ENCODE measurements at places on chromosomes 7 and 10.

GRCh38 chr7:131555552-131556052, 826 bp downstream of the PODXL start:
- no peak for DNase-seq

DNA sequence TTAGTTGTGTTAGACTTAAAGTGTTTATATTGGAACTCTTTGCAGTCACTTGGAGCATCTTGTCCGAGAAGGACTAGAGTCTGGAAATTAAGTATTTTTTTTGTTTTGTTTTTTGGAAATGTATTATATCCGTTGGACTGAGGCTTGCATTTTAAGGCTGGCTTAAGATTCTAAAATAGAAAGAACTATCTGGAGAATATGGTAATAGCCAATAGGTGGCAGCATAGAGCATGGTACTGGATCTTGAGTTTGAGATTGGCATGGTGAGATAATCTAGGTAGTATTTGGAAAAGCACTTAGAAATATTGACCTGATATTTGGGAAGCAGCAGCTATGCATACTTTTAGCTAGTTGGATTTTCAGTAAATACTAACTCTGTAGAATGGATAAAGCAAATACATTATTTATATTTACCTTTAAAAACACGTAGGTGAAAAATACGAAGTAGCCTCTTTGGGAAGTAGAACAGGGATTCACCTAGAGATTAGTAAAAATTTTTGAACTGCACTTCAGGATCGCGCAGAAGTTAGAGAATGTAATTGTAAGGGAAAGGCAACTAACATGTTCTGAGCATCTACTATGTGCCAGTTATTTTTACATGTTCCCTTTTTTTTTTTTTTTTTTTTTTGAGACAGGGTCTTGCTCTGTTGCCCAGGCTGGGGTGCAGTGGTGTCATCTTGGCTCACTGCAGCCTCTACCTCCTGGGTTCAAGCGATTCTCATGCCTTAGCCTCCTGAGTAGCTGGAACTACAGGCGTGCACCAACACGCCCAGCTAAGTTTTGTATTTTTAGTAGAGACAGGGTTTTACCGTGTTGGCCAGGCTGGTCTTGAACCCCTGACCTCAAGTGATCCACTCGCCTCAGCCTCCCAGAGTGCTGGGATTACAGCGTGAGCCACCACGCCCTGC, 78.6 kb downstream of the LCOR start:
- peak; percentile 24 for DNase-seq

GRCh38 chr10:21529032-21529910, 3.8 kb upstream of the SKIDA1 start:
- peak; percentile 28 for DNase-seq

DNA sequence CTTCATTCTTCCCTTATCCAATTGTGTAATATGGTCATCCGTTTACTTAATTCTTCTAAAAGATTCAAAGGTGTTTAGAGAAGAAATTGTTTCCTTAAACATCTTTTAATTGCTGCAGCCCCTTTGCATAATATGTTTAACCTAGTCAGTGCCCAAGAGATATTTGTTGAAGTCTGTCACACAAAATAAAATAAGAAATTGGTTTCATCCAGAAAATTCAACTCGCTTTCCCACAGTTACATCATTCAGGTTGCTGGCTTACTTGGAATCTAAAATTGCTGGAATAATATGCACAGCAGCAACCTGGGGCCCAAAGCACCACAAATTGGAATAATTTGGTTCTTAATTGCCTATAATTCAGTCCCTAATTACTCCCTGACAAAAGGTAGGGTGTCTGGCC, 155.1 kb upstream of the ETV1 start:
- no peak for DNase-seq

GRCh38 chr7:153510674-153511073, 541.5 kb upstream of the DPP6 start:
- DNase-seq = no peak

DNA sequence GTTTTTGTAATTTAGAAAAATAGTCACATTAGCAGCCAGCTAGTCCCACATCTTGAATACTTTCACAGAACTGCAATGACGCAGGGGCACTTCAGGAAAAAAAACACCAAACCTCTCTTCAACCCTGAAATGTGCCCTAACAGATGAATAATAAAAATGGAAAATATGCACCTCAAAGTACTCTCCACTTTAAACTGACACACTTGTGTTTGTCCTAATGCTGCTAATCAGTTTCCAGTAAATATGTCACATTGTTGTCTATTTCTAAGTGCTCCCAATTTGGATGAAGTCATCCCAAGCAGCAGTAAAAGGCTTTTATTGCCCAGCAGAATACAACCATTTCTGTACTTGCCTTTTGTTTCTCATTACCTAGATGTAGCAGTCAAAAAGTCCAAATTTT, 86.7 kb downstream of the PARD3 start:
- no peak for DNase-seq

GRCh38 chr10:88106366-88106765, 242.9 kb downstream of the PTEN start:
- no peak for DNase-seq

- no peak for DNase-seq
Measured at GRCh38 chr10:116056445-116057293, 216.3 kb downstream of the GFRA1 start.

GRCh38 chr10:82683945-82684344, 809.0 kb downstream of the NRG3 start:
- DNase-seq = no peak

DNA sequence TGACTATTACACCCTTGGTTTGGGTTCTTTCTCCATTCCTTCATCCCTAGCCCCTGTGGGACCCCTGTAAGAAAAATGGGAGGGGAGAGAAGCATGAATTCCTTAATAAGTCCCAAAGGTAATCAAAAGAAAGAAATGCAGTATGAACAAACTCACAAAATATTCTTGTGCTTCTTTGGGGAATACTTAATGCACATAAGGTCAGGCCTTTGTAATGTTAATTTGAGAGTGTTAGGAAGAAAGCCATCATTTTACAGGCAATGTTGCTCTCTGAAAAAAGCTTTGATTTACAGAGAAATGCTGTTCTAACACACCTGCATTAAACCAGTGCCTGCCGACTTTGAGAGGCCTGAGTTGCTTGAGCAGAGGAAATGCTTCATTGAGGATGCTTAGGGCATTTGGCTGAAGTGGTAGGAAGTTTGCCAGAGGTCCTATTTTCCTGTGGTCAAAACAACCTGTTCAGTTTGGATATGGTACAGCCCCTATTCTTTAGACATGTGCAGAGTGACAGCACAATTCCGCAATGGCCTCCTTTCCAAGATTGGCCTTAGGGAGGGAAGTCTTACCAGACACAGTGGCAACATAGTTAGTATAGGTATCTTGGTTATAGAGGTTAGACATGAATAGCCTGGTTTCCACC, 643.4 kb downstream of the AUTS2 start:
- no peak for DNase-seq

GRCh38 chr7:116325517-116325916, 115.2 kb downstream of the TES start:
- no peak for DNase-seq

GRCh38 chr10:108052981-108053380, 888.5 kb upstream of the SORCS1 start:
- peak; percentile 53 for DNase-seq

DNA sequence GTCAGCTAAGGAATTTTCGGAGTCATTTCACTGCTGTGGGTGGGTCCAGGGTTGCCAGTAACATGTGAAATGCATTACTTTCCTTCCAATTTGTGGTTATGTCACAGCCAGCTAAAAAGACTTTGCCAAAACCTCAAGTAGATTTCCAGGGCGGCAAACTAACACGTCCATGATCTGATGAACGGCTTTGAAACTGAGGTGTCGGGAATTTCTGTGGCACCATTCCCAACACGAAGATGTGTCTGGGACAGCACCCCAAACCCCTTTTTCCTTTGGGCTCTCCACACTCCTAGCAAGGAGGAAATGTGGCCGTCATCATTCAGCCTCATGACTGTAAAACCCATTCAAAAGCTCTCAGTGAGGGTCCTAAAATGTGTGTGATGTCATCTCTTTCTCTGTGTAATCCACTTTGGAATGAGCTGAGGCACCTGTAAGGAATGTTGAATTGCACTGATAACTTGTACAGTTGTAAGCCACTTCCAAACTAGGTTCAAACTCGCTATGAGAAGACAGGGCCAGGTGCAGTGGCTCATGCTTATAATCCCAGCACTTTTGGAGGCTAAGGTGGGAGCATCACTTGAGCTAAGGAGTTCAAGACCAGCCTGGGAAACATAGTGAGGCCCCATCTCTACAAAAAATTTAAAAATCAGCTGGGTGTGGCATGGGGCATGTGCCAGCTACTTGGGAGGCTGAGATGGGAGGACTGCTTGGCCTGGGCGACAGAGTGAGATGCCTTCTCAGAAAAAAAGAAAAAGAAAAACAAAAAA, 146.1 kb upstream of the FRMD4A start:
- peak; percentile 91 for DNase-seq

- DNase-seq = no peak
Measured at GRCh38 chr10:58086144-58086762, 181.4 kb downstream of the IPMK start.

- no peak for DNase-seq
Measured at GRCh38 chr10:102775201-102775934, 31.6 kb downstream of the WBP1L start.

- peak; percentile 77 for DNase-seq
Measured at GRCh38 chr7:17094963-17095574, 203.4 kb upstream of the AHR start.

- DNase-seq = no peak
Measured at GRCh38 chr10:56823849-56824248, 462.8 kb upstream of the ZWINT start.

DNA sequence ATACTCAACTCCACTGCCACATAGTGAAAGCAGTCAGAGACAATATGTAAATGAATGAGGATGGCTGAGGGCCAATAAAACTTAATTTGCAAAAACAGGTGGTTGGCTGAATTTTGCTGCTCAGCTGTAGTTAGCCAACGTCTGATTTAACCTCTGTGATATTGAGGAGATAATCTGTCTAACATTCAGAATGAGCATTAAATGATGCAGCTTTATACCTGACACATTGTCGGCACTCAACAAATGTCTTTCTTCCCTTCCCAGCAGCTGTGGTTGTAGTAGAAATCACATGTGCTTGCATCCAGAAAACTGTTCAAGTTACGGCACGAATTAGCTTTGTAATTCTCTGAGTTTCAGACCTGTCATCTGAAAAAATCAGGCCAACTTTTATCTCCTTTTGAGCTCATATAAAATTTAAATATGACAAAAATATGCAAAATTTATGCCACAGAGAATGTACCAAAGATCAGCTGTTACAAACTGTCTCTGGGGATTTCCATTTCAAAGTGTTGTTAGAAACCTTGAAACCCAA, 1239.7 kb downstream of the GATA3 start:
- no peak for DNase-seq

- DNase-seq = peak; percentile 45
Measured at GRCh38 chr10:75127471-75127870, 16.0 kb downstream of the SAMD8 start.

DNA sequence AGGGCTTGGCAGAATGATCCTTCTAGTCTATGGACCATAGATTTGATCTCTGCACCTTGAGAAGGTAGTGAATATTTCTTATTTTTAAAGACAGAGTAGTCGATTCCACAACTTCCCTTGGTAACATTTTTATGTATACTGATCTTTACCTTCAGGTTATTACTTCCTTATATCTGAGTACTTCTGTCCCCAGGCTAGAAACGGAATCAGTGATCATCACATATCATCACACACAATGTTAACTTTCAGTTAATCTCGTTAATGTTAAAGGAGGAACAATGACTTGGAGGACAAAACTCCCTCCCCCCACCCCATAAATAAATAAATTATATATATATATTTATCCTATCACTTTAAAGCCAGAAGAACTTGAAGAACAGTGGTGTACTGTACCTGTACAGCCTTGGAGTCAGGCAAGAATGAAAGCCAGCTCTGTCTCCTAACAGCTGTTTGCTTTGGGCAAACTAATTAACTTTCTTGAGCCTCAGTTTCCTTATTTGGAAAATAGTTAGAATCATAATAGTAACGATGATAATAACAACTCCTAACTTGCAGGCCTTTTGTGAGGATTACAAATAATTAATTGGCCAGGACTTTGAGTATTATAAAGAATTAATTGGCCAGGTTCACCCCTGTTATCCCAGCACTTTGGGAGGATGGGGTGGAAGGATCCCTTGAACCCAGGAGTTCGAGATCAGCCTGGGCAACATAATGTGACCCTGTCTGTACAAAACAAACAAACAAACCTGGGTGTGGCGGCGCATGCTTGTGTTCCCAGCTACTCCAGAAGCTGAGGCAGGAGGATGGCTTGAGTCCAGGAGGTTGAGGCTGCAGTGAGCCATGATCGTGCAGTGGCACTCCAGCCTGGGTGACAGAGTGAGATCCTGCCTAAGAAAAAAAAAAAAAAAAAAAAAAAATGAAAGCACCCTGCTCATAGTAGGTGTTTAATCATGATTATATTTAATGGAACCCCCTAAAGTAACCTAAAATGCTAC, 63.5 kb downstream of the SAMD9 start:
- no peak for DNase-seq

- DNase-seq = no peak
Measured at GRCh38 chr10:27944005-27944404, 54.9 kb downstream of the ODAD2 start.

- DNase-seq = no peak
Measured at GRCh38 chr7:106405697-106406141, 120.9 kb upstream of the NAMPT start.

DNA sequence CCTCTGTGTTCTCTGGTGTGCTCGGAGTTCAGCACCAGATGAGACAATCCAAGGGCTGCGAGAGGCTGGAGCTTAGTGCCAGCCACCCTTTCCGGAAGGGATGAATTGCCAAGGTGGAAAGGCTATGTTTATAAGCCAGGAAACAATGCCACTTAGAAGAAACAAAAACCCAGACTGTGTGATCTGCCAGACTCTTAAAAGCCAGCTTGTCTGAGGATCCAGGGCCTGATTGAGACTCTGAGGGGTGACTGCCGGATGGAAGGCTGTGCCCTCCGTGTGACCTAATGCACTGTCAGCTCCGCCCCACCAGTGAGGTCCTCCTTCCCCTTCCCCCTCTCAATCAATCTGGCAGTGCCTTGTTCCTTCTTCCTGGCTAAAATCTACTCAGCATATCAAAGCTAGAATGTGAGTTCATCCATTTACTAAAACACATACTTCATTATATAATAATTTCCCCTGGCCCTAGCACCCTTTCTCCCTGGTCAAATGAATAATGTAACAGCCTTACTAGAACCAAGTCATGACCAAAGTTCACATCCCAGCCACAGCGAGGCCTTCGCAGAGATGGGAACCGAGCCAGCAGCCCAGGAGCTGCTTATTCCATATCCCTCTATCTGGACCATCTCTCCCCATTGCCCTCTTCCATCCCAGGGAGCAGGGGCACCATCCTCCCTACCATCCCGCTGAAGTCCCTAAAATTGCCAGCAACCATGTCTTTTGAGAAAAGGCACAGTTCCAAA, 25.5 kb downstream of the FAM107B start:
- DNase-seq = no peak

DNA sequence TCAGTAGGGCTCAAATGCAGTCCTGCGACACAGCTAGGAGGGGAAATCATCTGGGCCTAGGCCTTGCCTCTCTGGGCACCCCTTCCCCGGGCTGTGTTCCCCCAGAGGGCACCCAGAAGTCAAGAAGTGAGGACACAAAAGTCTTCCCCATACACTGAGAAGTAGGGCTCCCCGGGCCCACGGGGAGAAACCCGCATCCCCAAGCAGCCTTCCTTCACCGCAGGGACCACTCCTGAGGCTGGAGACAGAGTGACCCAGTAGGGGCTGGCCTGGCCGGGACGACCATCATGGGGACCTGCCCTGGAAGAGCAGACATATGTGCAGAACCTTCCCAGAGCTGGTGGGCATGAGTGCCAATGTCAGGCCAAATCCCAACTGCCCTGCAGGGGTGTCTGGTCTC, 163.5 kb downstream of the GFRA1 start:
- no peak for DNase-seq

All from fibroblast of skin of right biceps (primary cell).